CD4-positive, alpha-beta memory T cell (primary cell): ENCODE measurements at places on chromosomes 3 and 15. TPM values are rescaled to one million over a fixed set of nuclear protein-coding genes. Genes with fewer than 3 reads are reported as not detected.

Gene GLDN
- not detected for total RNA-seq

Gene COL7A1
- 1.9 TPM for total RNA-seq

Gene HEMK1
- total RNA-seq, result 56.7 TPM

Gene VGLL3
- not detected for total RNA-seq

Gene TRPC1
- 6.0 TPM for total RNA-seq
